Stimulated activated CD4-positive, alpha-beta T cell treated with anti-CD3 and anti-CD28 coated beads, TNF-alpha, amount 100 ng/mL, for 4 hours (primary cell): ENCODE measurements at places on chromosomes 3 and 15.

- no peak for DNase-seq
Observed at GRCh38 chr3:144294659-144295538, 323.3 kb downstream of the DIPK2A start.

- DNase-seq, result no peak
Observed at GRCh38 chr15:50051811-50052419, 67.1 kb downstream of the ATP8B4 start.

DNA sequence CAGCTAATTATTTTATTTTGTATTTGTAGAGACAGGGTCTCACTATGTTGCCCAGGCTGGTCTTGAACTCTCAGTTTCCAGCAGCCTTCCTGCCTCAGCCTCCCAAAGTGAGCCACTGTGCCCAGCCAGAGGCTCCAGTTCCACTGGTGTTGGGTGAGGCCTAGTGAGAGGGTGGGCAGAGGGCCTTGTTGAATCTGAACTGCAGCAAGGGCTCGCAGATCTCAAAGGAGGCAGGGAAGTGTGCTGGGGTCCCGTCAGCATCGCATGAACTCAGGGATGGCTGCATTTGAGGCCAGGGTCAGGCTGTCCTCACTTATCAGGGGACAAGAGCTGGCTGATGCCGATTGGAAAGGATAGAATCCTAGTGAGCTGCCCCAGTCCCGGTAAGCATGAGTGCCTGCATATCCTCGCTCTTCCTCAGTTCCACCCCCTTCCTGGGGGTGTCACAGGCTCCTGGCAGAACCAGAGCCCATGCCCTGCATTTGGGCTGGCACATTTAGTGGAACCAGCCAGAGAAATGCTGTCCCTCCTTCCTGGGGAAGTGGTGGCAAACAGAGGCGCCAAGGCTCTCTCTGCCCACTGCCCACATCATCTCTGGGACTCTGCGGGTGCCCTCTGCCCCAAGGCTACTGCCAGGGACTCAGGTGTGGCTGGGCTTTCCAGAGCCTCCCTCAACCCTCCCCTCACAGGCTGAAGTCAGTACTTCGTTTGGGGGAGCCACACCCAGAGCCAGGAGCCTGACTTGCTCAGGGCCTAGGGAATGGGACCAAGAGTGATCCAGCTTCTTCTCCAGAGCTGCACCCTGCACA, 24.1 kb downstream of the ALS2CL start:
- no peak for DNase-seq

DNA sequence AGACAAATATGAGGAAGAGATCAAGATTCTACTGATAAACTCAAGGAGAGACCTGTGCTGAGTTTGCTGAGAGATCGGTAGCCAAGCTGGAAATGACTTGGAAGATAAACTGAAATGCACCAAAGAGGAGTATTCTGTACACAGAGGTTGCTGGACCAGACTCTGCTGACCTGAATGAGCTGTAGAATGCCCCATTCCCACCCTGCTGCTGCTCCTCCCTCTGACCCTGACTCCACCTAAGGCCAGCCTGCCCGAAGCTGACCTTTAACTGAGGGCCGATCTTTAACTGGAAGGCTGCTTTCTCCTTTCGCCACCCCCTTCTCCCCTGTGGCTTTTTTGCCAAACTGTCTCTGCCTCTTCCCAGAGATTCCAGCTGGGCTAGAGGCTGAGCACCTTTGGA, 34.6 kb downstream of the CDIN1 start:
- no peak for DNase-seq

DNA sequence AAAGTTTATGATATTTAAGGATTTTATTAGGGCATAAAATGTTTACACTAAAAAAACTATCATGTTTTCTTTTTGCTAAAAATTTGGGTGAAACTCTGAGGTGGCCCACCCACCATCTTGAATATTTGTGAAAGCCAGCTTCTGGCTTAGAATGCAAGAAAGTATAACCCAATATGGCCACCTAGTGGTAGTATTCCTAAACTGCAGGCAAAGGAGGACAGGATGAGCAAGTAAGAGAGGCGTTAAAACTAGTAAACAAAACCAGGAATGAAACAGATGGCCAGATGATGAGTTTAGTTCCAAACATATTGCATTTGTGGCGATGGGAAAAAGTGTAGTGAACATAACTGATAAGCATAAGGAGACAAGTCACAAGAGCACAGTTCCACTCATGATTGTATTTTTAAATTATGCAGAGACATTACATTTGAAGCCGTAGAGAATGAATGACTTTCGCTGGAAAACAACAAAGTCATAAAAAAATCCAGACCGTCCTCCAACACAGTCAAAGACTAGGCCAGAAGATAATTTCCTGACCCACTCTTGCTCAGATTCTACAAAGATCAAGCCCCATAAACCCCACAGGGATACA, 103.3 kb upstream of the PRTG start:
- DNase-seq, result no peak

GRCh38 chr15:82540055-82540983, at the start of gene RPS17:
RPS17 (minus strand) TSS chr15:82540457; CDS start chr15:82540428, 29 bp downstream.
- peak; percentile 98 for DNase-seq

- no peak for DNase-seq
Observed at GRCh38 chr3:53571264-53571663, 76.9 kb downstream of the CACNA1D start.

DNA sequence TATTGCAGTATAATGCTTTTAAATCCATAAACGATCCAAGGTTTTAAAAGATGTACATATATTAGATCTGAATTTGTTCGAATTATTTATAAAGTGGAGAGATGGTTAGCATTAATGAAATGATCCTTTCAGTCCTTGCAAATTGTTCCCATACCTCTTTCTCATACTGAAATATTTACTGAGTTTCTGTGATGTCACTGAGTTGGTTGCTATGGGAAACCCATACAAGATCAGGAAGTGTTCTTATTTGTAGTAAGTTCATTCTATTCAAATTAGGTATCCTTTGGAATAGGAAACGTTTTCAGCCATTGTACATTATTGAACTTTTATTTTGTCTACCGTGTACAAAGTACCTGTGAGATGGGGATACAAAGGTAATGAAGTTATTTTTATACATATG, 73.2 kb upstream of the CHL1 start:
- DNase-seq, result no peak

DNA sequence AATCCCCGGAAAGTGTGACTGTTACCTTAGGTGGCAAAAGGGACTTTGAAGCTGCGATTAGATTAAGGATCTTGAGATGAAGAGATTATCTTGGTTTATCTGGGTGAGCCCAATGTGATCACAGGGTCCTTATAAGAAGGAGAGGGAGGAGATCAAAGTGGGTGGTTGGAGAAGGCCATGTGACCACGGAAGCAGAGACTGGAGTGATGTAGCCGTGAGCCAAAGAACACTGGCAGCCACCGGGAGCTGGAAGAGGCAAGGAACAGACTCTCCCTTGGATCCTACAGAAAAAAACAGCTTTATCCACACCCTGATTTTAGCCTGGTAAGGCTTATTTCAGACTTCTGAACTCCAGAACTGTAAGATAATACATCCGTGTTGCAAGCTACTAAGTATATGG, 29.9 kb downstream of the CRABP1 start:
- DNase-seq, result no peak

DNA sequence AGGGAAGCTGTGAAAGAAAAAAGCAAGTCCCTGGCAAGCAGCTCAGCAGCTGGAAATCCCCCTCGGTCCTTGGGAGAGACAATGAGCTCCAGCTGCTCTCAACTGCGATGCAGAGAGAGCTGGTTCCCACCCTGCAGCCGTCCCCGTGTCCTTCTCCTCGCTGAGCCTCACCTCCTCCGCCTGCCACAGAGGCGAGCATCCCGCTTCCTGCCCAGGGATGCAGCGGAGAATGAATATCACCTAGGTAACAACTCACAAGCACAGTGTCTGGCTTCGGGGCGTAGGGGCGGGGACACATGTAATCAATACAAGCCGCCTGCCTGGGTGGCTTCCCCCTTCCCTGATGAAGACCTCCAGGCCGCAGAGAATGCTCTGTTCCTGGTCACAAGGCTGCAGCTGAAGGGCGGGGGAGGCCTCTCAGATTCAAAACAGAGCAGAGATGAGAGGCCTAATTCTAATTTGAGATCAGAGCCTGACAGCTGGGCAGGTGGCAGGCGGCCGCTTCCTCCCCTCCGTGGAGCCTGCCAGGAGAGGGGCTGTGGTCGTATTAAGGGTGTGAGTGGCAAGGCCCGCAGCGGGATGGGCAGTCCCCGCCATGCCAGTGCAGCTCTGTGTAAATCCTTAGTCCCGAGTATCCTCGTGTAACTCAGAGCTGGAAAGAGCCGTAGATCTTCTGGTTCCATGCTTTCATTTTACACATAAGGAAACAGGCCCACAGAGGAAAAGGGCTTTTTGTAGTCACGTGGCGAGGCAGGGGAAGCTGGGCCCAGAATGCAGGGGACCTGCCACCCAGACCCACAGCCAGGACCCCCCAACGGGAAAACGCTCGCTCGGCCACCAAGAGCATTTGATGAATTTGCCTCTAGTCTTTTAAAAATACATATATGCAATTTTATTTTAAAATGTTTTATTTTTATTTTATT, 24.3 kb downstream of the ZDHHC19 start:
- DNase-seq, result no peak

DNA sequence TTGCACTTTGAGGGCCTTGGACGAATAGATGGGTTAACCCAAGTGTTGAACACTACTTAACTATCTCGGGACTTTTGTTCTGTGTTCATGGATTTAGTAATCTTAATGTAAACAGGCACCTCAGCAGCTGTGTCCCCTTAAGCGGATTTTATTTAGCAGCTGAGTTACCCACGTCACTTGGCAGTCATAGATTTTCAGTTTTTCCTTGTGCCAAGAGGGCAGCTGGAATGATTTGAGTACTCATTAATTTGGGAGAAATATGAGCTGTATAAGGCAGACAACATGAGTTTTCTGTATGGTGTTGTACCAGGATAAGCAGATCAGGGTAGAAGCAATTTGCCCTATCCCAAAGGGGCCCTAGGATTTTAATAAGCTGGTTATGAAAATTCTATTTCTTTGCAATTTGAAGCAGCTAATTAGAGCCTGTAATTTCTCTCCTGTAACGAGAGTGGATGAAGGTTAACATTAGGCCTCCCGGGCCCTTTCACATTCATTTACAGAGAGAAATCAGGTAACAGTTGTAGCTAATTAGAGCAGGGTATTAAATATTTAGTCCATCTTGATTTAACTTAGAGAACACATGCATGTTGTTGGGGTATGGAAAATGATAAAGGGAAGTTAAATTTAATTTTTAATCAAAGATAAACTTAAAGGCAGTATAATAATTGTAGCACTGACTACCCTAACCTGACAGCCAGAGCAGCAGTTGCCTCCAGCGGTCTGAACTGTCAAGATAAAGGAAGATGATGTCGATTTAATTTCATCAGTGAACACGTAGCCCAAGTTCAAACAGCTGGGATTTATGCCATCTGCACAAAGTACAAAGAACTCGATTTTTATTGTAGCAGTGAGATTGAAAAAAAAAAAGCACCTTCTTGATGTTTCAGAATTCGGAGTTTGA, 194.5 kb downstream of the LRTM1 start:
- no peak for DNase-seq

- no peak for DNase-seq
Observed at GRCh38 chr3:134314588-134315285, 59.5 kb downstream of the AMOTL2 start.

DNA sequence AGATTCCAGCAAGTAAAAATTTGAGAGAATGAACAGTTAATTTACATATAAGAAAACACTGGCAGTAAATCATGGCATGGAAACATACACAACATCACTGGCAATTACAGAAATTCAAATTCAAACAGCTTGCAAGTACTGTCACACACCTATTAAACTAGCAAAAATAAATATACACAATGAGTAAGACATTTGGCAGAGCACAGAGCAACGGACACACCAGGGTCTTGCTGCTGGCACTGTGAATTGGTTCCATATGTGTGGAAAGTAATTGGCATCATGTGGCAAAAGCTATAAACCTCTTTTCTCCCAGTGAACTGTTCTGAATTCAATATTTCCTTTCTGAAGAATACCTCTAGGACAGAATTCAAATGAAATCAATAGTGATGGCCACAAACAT, 78.3 kb downstream of the LRRK1 start:
- no peak for DNase-seq

DNA sequence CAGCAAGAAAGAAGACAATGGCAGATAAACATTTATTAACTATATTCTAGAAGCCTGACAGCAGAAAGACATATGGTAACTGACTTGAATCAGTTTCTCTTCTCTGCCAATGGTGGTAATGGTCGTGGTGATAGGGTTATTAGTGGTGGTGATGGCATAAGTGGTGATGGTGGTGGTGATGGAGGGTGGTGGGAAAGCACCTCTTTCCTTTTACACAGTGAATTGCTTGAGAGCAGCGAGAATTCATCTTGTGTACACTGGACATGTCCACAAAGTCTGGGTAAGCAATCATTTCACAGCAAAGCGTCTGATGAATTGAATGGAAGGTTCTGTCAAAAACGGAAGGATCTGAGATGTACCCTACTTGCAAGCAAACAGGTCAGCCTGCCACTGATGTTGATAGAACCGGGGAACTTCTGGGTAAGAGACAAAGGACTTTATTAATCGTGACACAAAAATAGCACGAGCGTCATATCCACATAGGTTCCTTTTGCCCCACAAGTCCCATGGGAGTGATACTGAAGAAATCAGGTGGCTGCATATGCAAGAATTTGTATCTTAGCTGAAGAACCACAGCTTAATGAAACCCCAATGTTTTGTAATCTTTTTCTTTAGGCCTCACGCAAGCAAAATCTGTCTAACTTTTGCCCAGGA, 23.5 kb upstream of the TBC1D5 start:
- DNase-seq, result no peak

DNA sequence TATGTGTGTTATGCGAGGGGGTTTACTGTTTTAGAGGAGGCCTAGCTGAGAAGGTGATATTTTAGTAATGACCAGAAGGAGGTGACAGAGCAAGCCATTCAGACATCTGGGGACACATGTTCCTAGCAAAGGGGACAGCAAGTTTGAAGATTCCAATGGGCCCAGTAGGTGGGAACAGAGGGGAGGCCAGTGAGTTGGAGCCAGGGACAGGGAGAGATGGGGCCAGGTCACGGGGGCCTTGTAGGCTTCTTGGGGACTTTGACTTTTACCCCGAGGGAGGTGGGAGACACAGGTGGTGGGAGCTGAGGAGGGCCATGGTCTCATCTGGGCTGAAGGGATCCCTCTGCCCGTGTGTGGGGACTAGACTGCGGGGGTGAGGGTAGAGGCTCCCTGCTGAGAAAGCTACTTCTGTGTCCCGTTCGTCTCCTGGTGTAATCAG, 72.5 kb downstream of the MGLL start:
- no peak for DNase-seq

GRCh38 chr15:96330064-96330449, 443 bp upstream of the NR2F2 start:
- DNase-seq, result no peak

GRCh38 chr3:137692803-137693431, 71.2 kb upstream of the SOX14 start:
- no peak for DNase-seq

- DNase-seq, result no peak
Observed at GRCh38 chr3:134776518-134776917, 18.5 kb upstream of the EPHB1 start.

- no peak for DNase-seq
Observed at GRCh38 chr3:41159588-41160189, 39.6 kb upstream of the CTNNB1 start.
